AG09319 (cell line): ENCODE measurements at places on chromosomes 1 and 21.

DNA sequence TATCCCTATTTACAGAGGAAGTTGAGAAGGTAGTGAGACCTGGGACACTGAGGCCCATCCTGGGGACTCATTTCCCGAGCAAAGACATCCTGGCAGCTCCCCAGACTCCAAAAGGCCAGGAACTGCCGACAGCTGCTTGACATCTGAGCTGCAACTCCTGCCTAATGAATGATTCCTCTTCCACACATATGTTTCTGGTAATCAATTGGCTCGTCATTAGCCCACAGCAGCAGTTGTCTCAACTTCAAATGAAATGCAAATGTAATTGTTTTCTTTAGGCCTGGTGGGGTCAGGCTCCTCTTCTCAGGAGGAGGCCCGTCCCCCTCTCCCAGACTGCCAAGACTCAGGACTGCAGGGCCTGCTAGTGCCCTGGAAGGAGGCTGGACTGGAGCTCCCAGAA lies 61.8 kb upstream of the DISP3 start:
- no peak for DNase-seq

DNA sequence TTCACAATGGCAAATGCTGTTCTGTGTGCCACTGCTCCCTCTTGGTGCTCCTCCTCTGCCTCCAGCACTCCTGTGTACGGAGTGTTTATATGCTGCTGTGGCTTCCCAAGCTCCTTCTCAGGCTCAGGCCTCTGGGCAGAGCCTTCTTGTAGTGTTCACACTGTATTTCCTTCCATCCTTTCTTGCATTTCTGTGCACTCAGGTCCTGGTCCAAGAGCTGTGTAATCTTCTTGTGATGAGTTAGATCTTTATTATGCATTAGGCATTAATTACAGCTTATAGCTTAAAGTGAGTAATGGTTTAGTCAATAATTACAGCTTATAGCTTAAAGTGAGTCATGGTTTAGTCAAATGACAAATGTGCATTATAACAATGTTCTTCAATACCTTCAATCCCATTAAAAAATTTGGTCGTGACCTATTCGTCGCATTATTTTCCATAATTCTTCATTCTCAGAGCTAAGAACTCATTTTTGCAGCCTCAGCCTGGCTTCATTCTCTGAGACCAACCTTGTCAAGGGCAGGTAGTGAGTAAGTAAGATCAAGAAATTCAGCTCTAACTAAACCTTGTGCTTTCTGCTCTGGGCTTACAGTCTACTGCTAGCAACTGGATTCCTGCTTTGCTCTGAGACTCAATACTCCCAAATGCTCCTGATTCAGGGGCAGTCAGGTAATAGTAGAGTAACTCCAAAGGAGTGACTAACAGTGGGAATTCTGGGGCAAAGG lies 154.5 kb upstream of the SPAG17 start:
- no peak for DNase-seq

GRCh38 chr1:115142616-115143015 lies 53.3 kb upstream of the TSPAN2 start:
- DNase-seq, result no peak

DNA sequence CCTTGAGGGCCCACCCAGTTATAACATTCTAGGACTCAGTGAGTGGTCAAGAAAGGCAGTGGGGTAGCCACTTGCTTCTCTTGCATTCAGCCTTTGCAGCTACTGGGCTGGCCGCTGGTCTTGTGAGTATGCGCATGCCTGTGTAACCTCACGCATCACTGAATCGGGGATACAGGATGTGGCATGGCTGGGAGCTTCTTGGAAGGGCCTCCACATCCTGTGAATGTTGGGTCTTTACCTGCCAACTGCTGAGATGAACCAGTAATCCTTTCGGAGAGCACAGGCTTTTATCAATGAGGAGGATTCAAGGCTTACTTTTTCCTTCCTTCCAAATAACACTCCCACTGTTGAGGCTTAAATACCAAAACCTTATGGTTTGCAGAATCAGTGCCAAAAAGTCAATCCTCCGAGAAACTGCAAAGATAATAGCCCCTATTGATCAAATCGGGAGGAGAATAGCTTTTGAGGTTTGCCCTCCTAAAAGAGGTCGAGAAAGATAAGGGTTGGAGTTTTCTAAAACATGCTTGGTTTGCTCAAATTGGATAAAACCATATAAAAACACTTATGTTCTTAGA lies 198.9 kb upstream of the UBE2U start:
- no peak for DNase-seq

GRCh38 chr1:205301205-205301821 lies 20.2 kb downstream of the NUAK2 start:
- peak; percentile 70 for DNase-seq
